ENCODE measurements at places on chromosomes 6 and 20.

DNA sequence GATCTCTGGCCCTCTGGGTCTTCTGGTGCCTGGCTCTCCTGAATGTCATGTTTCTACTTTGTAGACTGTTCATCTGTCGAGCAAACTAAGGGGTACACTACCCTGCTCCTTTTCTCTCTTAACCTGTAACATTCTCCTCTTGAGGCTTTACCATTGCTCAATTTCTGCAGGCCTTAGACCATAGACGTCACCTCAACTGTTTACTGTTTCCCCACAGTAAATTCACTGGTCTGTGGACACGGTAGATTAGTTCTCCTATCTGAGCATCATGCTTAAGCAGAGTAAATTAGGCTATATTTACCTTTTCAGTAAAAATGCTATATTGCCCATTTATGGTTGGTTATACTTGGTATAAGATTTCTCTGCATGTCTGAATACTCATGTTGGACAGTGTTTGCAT lies 40.5 kb downstream of the MCM8 start:
- no peak for DNase-seq

- DNase-seq: no peak
These were observed 18.7 kb downstream of the PABPC1L start for GRCh38 chr20:44928595-44928994.

DNA sequence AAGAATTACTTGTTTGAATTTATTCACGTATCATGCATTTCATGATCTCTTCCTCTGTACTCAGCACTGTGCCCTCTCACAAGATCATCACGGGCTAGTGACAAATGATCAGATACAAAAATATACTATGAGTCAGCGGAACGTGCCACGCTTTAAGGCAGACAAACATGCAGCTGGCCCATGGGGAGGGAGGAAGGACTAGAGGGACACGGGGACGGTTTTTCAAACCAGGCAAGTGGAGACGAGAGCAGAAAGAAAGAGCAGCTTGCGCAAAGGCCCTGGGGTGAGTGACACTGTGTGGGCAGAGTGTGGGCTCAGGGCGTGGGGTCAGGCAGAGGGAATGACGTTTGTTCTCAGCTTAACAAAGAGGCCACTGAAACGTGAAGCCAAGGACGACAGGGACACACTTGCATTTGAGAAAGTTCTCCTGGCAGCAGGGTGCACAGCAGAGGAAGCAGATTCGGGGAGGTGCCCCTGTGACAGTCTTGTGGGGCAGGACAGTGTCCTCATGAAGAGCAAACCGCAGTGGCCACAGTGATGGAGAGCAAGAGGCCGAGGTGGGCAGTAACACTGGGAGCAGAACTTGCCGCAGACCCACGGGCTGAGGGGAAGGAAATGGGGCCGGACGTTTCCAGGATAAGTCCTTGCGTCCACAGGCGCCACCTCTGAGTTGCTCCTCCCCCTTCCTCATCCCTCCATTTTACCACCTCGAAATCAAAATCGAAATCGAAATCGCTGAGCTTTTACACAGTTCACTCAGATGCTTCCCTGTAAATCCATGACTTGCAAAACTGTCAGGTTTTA lies 6.9 kb upstream of the RPS6KA2 start:
- peak; percentile 67 for DNase-seq

- DNase-seq: no peak
These were observed 191.5 kb downstream of the CDH4 start for GRCh38 chr20:61443443-61444126.

DNA sequence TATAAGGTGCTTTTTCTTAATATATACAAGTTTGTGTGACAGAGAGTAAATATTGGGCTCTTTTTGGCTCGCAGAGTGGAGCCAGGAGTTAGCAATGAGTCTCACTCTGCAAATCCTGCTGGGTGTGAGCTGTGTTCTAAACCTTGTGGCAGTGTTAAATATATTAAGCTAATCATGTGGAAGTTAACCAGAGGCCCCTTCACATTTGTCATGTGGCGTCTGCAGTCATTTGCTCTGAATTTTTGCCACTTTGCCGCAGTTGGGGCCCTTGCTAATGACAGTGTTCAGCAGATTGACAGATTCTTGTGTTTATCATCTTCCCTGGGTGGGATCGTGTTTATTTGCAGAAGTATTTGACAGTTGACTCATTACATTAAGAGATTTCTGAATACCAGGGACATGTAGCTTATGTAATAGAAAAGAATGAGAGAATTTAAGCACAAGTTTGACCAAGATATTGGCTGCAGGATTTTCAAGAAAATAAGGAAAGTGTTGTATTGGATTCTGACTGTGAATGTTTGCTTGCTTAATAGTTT lies 37.9 kb downstream of the SPATA2 start:
- DNase-seq: no peak

GRCh38 chr6:131382631-131383030 lies 190.4 kb upstream of the ARG1 start:
- no peak for DNase-seq

GRCh38 chr6:8441452-8441851 lies 6.1 kb upstream of the SLC35B3 start:
- DNase-seq: no peak

DNA sequence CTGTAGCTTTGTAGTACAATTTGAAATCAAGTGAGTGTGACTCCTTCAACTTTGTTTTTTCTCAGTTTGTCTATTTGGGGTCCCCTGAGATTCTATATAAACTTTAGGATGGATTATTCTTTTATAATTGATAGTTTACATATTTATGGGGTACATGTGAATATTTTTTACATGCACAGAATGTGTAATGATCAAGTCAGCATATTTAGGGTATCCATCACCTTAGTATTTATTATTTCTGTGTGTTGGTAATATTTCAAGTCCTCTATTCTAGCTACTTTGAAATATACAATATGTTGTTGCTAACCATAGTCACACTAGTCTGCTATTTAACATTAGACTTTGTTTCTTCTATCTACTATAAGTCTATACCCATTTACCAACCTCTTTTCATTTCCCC lies 50.3 kb downstream of the PLCG1 start:
- no peak for DNase-seq

- no peak for DNase-seq
These were observed 43.9 kb upstream of the CLIC5 start for GRCh38 chr6:46059608-46060007.

DNA sequence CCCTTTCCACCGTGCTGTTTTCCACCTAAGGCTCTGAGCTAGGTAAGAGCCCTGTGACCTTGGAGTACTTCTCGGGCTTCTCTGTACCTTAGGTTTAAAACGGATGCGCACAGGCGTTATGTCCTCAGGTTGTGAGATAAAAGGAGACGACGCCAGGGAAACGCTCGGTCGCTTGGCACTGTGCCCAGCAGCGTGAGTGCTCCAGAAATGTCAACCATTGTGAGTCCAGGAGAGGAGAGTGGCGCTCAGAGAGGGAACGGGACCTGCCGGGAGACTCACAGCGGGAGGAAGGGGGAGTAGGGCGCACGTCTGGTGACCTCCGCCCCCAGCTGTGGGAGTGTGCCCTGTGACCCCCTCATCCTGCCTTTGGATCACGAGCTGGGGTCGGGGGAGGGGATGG lies 33.8 kb upstream of the SCRT2 start:
- DNase-seq: no peak

DNA sequence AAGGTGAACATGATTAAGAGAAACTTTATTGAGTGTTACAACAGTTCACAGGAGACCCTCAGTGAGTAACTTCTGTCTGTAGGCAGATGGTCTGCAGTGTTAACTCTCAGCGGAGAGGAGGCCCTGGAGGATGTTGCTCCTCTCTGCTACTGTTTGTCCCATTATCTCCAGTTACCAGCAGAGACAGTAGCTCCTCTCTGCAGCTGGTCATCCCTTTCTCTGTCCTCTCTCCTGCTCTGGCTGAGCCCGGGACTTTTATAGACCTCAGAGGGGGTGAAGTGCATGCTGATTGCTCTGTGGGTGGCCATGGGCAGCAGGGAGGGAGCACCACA lies 5.7 kb downstream of the GTSF1L start:
- DNase-seq: no peak

- DNase-seq: no peak
These were observed 537 bp downstream of the CSTF1 start for GRCh38 chr20:56392881-56393482.

DNA sequence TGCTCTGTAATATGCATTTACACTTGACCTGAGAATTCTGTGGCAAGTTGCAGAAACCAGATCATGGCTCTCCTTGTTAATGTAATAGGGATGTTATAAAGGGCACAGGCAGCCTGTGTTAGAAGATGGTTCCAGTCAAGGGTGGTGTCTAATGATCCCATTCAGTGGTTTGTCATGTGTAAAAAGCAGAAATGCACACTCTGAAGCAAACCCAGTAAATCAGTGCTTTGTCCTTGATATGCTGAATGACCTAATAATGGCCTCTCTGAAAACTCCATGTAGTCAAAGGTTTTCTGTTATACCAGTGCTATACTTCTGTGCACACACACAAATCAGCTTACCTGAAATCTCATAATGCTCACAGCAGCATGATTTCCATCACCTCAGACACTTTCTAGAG lies 66.2 kb downstream of the SOBP start:
- DNase-seq: no peak

DNA sequence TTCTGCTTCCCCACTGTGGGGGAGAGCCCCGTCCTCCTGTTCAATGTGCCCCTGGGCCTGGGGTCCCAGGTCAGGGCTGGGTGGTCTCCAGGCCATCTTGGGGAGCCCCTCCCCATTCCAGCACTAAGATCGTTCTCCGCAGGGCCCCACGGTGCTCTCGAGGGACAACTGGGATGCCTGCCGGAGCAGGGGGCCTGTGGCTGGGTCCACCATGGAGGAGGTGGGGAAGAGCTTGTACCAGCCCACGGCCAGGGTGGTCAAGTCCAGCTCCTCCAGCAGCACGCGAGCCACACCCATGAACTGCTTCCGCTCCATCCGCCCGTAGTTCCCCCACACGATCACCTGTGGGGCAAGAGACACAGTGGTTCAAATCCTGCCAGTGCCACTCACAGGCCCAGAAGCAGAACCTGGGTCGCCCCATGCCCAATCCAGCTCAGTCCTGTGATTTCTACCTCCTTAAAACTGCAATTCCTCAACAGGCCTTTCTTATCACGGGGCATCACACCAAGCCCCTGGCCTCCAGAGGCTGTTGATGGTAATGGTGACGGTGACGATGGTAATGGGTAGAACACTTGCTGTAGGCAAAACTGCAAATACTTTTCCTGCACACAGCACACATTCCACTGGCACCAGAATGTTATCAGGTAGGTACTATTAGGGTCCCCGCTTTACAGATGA lies 10.5 kb downstream of the KCNK15 start:
- DNase-seq: no peak

GRCh38 chr20:10171864-10172751 lies 46.5 kb upstream of the SNAP25 start:
- no peak for DNase-seq

DNA sequence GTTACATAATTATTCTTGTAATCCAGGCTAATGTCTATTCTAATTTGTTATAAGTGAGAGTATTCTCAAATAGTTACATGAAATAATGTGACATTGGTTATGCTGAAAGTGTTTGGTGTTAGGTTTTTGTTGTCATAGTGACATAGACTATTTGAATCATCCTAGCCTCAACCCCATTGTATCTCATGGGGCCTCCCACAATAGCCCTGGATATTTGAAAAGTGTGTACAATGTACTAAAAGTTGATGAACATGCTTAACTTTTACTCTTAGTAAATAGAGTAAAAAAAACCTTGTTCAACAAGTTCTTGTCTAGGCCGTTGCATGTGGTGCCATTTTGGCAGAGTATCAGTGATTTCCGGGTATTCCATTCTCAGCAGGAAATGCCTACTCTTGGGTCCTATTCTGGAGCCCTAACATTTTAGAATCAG lies 83.0 kb downstream of the RTN4IP1 start:
- DNase-seq: no peak

GRCh38 chr6:4322846-4323309 lies 187.5 kb upstream of the ECI2 start:
- DNase-seq: no peak

- no peak for DNase-seq
These were observed 33.1 kb upstream of the FAM83D start for GRCh38 chr20:38893056-38893564.

DNA sequence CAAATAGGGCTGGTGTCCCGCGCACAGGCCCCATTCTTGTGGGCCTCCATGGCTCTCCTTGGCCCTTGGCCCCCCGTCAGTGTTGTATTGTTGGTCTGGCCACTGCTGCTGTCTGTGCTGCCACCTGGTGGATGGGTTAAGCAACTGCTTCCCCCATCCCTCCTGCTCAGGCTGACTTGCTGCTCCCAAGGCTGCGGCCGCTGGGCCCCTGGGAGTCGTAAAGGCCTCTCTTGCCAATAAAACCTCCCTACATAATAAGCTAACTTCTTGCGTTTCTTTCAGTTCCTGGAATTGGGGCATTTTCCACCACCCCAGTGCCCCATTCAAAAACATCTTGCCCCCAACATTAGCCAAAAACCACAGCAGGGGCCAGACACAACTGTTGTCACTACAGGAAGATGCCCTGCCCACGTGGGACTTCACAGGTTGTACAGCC lies 27.1 kb downstream of the CD83 start:
- DNase-seq: peak; percentile 24

GRCh38 chr6:22632581-22633145 lies 63.3 kb downstream of the HDGFL1 start:
- DNase-seq: no peak

GRCh38 chr6:52317841-52318581 lies 33.5 kb upstream of the MCM3 start:
- DNase-seq: no peak

DNA sequence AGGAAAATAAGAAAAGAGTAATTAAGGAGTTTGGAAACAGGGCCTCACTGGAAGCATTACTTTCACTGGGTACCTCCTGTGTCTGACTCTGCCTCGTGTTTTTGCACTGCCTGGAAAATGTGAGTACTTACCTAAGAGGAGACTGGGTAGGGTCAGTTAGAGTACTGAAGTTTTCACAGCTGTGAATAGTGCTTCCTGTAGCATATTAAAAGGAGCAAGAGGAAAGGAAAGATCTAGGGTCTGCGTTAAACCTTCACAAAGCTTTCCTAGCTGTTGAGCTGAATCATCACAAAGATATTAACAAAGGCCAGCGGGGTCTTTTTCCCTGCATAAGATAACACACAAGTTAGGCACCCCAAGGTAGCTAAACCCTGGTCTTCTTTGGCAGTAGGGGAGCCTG lies 82.3 kb downstream of the MLIP start:
- DNase-seq: no peak

- DNase-seq: no peak
These were observed 9.2 kb downstream of the ITPA start for GRCh38 chr20:3218307-3218988.

- DNase-seq: no peak
These were observed 173.0 kb upstream of the SCGN start for GRCh38 chr6:25478973-25479372.

DNA sequence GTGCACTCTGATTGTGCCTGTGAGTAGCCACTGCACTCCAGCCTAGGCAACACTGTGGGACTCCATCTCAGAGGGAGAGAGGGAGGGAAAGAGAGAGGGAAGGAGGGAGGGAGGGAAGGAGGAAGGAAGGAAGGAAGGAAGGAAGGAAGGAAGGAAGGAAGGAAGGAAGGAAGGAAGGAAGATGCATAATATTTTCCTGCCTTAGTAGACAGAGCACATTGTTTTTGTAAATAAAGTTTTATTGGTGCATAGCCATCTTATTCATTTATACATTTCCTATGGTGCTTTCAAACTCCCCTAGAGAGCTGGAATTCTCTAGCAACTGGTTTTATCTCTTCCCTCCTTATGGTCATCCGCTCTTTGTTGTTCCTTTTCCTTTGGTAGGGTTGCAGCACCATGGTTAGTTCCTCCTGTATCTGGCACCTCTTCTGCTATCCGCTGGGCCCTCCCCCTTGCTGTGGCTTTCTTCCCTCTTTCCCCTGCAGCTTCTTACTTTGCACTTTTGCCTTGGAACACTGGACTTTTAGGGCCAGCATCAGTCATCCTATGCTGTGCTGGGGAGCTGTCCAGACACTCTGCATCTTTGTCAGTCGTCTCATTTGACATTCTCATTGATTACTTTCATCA lies 20.2 kb downstream of the GPR6 start:
- DNase-seq: no peak

Data from tibial nerve (tissue), 4 donors.